Suppressor macrophage (primary cell): ENCODE measurements at places on chromosomes 16 and 17.

DNA sequence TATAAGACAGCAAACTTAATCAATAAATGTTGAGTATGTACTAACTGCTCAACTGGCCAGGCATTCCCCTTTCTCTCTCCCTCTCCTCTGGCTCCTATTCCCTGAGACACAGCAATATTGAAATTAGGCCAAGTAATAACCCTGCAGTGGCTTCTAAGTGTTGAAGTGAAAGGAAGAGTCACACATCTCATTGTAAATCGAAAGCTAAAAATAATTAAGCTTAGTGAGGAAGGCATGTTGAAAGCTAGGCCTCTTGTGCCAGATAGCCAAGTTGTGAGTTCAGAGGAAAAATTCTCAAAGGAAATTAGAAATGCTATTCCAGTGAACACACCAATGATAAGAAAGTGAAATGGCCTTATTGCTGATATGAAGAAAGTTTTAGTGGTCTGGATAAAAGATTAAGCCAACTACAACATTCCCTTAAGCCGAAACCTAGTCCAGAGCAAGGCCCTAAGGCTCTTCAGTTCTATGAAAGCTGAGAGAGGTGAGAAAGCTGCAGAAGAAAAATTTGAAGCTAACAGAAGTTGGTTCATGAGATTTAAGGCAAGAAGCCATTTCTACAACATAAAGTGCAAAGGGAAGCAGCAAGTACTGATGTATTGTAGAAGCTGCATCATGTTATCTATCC lies 35.4 kb upstream of the ABCC11 start:
- no peak for DNase-seq

DNA sequence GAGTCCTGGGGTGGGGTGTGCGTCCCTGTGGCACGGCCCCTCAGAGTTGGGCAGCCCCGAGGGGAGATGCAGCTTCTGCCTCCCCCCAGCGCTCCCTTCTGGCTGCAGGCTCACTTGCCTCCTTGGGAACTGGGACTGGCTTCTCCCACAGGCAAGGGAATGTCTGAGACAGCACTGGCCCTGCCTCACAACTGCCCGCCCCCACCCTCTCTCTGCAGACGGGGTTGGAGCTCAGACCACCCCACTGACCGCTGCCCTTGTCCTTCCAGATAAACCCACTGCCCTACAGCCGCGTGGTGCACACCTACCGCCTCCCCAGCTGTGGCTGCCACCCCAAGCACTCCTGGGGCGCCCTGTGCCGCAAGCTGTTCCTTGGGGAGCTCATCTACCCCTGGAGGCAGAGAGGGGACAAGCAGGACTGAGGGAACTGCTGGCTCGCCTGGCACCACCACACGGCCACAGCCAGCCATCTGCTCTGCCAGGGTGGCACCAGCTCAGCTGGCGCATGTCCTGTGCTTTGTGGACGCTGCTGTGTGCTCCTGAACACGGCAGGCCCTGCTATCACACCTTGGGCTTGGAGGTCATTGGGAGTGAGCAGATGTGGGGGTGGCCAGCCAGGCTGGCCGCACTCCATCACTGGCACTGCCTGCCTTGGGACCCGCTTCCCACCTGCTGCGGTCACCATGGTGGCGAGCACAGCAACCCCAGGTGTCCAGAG lies 7.1 kb upstream of the RAB40C start:
- DNase-seq, result no peak

DNA sequence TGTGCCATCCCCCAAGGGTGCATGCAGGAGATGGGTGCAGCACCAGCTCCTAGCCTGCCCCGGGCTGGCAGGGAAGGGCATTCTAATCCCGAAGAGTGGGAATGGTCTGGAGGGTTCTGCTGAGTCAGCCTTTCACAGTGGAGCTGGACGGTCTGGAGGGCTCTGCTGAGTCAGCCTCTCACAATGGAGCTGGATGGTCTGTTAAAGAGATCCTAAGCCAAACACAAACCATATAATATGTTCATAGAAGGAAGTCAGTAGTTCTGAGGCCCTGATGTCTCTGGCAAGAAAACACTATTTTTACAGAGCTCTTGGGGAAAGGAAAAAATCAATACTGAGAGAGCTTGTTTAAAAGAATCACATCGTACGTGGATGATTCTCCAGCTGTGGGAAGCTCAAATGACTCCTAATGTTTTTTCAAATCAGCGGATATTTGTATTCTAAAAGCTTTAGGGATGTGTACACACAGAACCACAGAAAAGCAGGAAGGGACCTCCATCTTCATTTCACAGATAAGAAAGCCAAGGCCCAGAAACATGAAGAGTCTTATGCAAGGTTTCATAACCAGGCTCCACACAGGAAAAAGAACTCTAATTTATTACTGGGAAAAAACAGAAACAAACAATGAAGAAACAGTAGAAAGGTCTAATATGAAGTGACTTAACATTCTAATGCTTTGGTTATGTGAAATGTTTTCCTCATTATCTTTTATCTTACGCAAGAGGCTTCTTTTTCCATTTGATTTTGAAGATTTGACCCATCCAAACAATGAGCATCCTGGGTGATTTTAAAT lies 176.3 kb downstream of the VPS53 start:
- peak; percentile 22 for DNase-seq

DNA sequence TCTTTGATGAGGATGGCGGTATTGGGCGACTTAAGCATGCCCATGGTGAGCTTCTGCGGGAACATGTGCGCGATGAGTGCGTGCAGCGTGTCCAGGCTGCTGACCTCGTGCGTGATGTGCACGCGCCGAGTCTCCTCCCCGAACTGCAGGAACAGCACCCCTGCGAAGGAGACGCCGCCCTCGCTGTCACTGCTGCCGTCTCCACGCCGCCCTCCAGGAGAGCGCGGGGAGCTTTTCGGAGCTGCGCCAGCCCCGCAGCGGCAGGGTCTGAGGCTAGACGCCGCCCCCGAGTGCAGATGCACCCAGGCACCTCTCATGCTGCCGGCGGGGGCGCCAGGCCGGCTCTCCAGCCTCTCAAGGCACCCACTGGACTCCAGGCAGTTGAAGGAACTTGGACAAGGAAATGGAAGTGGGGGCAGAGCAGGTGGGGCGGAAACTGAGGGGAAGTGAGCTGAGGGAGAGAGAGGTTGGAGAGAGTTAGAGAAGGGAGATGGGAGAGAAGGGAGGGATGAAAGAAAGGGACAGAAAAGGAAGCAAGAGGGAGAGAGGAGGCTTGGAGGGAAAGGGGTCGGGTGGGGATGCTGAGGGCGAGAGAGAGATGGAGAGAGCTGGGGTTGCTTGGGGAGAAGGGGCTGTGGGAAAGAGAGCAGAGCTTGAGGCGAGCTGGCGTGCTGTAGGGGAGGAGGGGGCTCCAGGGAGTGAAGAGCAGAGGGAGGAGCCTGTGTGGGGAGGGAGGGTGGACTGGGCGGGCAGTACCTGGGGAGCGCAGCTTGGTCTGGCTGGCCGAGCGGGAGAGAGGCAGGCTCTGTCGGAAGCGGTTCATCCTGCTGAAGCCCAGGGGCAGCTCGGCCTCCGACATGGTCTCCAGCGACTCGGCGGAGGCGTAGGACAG lies 42.1 kb downstream of the SRCIN1 start:
- peak; percentile 15 for DNase-seq

- peak; percentile 79 for DNase-seq
Observed at GRCh38 chr17:18217412-18218015, 7.9 kb upstream of the LLGL1 start.

GRCh38 chr16:51877686-51878085 lies 669.3 kb downstream of the TOX3 start:
- DNase-seq, result no peak

GRCh38 chr16:59210955-59211541 lies 476.9 kb upstream of the GOT2 start:
- no peak for DNase-seq
